Posterior cingulate gyrus (tissue), 11 donors: ENCODE measurements at places on chromosomes 13 and 19.
A peak's percentile ranks its signal among the peaks of the same experiment; 100 is the strongest.

GRCh38 chr19:46661735-46662592 is 982 bp upstream of the DACT3 start:
- DNase-seq: peak; percentile 90

- DNase-seq: no peak
Measured at GRCh38 chr19:41882568-41883462, at the start of gene ARHGEF1. TSS of gene ARHGEF1 (plus strand) at chr19:41883184. CDS start at chr19:41888083, 4,899 bp downstream.

DNA sequence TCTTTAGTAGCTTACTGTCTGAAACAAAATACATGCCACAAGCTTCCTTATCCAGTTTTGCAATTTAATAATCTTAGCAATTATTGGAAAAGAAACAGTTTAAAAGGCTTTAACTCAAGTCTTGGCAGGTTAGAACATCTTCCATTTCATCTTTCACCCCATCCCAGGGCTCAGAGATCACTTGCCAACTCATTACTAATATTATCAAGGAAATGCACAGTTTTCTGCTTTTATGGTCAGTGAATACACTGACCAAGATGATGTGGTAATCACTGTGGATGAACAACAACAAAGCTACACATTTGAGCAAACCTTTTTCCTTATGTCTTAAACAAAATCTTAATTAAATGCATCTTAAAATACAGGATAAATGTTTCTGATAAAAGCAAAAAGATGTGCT is 48.0 kb upstream of the ITM2B start:
- DNase-seq: no peak

GRCh38 chr19:5035105-5035761 is 66.3 kb downstream of the KDM4B start:
- no peak for DNase-seq

- no peak for DNase-seq
Measured at GRCh38 chr13:74325106-74325505, 190.9 kb upstream of the KLF12 start.

DNA sequence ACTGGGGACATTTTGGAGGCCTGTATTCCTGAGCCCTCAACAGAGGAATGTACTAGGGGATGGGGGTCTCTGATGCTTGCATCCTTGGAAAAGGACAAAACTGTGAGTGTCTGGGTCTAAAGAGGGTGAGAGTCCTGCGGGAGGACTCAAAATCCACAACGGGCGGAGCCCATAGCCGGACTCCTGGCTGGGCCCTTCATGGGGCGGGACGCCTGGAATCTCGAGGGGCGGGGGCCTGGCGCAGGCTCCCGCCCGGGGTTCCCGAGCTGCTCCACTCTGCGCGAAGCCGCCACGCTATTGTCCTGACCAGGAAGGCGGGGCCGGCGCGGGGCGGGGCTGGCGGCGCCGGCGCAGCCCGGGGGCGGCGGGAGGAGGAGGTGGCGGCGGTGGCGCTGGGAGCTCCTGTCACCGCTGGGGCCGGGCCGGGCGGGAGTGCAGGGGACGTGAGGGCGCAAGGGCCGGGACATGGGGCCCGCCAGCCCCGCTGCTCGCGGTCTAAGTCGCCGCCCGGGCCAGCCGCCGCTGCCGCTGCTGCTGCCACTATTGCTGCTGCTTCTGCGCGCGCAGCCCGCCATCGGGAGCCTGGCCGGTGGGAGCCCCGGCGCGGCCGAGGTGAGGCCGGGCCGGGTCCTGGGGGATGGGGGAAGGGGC is at the start of gene APLP1:
Gene APLP1 (plus strand): TSS at position 403 of the 651 bp plus-strand sequence. CDS start 63 bp downstream, at position 466.
- DNase-seq: peak; percentile 98

DNA sequence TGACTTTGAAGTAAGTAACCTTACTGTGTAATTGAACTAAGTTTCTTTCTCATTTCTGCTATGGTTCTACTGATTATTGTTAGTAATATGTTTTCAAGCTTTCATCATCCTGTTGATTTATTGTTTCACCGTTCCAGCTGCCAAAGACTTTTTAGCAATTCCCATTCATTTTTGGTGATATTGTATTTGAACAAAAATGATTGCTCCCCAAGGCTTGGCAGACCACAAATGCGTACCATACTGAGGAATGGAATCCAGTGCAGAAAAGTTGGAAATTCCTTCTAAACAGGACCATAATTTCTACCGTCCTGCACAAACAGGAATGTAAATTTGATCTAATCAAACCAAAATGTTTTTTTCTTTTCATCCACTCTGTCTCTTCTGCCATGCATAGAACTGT is 10.7 kb downstream of the EPSTI1 start:
- DNase-seq: no peak

DNA sequence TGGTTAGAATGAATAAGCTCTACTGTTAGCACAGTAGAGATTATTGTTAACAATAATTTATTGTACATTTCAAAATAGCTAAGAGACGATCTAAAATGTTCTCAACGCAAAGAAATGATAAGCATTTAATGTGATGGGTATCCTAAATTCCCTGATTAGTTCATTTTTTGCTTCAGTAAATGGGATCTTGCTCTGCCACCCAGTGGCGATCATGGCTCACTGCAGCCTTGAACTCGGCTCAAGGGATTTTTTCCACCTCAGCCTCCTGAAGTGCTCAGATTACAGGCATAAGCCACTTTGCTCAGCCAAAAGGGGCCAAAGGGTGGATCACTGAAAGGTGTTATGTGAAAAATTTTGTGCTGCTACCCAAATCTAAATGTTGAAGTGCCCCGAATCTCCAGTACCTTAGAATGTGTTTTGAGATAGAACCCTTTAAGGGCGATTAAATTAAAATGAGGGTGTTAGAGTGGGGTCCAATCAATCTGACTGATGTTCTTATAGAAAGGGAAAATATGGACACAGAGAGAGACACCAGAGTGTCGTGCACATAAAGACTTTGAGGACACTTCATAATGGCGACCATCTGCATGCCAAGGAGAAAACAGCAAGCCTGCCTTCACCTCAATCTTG is 31.5 kb upstream of the ZNF766 start:
- peak; percentile 62 for DNase-seq

- no peak for DNase-seq
Measured at GRCh38 chr19:34662919-34663318, 14.0 kb downstream of the SCGB2B2 start.

DNA sequence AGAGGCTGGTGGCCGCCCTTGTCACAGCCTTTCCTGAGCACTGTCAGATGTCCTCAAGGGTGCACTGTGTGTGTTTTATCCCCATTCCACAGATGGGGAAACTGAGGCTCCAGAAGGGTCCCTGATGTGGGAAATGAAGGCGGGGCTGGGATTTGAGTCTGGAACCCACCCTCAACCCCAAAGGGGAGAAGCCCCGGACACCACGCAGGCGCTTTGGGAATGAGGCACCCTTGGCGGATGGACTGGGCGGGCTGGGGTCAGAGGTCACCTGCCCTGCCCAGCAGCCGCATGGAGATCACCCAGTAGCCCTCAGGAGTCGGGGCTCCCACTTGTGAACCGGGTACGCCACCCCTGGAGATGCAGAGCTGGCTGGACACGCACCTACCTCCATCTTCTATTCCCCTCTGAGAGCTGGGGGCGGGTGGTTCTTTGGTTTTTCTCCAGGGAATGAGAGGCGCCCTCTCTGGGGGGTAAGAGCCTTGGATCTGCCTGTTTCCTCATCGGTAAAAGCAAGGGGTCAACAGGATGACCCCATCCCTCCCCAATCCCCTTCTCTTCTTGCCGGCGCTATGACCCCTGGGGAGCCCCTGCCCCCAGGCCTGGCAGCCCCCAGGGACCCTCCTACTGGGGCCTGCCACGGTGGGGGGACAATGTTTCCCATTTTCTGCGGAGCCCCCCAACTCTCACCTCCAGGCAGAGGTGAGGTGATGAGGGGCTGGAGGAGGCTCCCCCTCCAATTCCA is 8.3 kb upstream of the ONECUT3 start:
- DNase-seq: no peak

- no peak for DNase-seq
Measured at GRCh38 chr13:109802936-109803335, 16.6 kb upstream of the IRS2 start.

DNA sequence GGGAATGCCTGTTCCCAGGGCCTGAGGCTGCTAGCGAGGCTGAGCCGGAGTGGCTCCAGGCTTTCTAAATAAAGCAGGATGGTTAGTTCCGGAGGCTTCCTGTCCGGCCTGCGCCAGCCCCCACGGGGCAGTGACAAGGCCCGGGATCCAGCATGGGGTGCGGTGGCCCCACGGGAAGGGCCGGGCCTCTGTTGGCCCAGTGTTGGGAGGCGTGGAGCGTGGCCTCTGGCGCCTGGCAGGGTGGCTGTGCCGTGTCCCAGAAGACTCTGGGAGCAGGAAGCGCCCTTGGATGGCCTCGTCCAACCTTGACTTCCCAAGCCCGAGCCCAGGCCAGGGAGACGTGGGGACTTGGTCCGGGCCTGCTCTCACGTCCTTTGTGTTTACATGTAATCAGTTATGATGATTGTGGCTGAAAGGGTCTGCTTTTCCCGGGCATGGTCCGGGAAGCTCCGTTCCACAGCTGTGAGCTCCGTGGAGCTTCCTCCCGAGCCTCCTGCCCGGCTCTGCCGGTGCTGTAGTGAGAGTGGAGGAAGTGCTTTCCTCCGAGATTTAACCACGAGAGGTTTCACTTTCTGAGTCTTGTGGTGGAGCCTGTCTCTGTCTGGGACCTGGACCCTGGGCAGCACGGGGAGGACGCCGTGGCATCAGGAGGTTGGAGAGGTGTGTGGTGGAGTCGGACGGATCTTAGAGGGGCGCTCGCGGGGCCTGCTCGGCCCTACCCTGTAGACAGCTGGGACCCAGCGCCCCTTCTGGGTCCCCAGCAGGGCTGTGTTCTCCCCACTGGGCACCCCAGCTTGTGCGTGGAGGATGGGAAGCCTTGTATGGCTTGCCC is 4.6 kb downstream of the GNA11 start:
- DNase-seq: no peak

DNA sequence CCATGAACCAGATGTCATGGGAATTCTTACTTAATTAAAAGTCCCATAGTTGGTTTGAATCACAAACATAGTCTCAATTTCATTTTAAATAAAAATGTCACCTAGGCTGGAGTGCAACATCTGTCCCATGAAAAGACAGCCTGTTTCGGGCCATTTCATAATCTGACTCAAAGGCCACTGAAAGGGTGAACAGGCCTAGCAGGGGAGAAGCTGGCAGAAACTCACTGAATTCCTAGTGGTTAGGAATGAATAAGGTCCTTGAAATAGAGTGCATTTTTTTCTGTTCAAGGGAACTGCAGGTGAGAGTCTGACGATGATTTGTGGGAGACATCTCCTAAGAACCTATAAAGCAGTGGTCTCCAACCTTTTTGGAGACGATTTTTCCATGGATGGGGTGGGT is 44.0 kb upstream of the PCCA start:
- DNase-seq: no peak

GRCh38 chr19:56350416-56351045 is 35.9 kb upstream of the ZSCAN5A start:
- no peak for DNase-seq

GRCh38 chr13:96797136-96797535 is 197.1 kb downstream of the OXGR1 start:
- no peak for DNase-seq

GRCh38 chr19:44149776-44150175 is 8.4 kb downstream of the ZNF234 start:
- DNase-seq: no peak

GRCh38 chr19:4379383-4380253 is 20.7 kb downstream of the SH3GL1 start:
- DNase-seq: no peak

GRCh38 chr13:94369972-94370436 is 109.5 kb downstream of the DCT start:
- DNase-seq: no peak

GRCh38 chr19:2478278-2478755 is 2.4 kb downstream of the GADD45B start:
- DNase-seq: peak; percentile 32

- DNase-seq: no peak
Measured at GRCh38 chr19:48544856-48545750, 6.9 kb upstream of the SULT2B1 start.

DNA sequence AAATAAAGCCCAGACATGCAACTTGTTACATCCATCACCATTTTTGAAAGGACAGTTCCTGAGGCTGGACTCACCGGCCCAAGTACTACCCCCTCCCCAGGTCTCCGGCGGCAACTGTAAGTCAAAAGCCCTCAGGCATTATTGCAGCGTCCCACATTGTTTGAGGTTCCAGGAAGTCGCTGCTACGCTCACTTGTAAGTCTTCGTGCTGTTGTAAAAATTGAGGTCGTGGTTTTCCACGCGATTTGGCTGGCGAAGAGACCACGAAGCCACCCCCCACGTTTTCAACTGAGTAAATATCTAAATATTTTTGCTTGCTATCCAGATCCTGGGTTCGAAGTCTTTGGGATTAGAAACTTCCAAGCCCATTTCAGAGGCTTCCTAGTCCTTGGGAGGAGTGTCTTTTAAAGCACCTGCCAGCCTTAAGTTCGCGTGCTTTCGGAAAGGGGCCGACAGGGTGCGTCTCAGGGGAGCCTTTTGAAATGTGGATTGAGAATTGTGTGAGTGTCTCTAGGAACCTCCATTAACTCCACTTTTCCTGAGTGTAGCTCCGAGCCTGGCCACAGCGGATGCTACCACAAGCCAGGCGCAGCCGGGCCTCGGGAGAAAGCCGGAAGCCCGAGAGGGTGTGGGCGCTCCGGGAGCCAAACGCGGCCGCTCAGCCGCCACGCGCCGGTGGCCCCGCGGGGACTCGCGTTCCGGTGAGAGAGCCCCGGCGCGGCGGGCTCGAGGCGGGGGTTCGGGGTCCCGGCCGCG is 434 bp upstream of the FNDC3A start:
- no peak for DNase-seq

GRCh38 chr19:53881482-53882390 is at the start of gene PRKCG:
TSS of gene PRKCG (plus strand) at chr19:53882197. CDS start at chr19:53882495, 298 bp downstream.
- peak; percentile 71 for DNase-seq

DNA sequence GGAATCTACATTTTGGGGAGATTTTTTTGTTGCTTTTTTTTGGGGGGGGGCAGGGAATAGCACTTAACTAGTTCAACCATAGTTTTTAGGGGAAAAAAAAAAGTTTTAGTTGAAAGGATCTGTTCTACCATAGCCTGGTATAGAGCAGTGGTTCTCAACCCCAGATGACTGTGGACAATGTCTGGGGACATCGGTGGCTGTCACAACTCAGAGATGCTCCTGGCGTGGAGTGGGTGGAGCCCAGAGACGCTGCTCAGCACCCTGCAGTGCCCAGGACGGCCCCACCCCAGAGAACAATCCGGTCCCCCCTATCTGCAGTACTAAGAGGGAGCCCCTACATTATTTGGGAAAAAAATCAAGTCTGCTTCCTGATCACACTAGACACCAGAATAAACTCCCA is 8.3 kb downstream of the GNG7 start:
- no peak for DNase-seq

- DNase-seq: no peak
Measured at GRCh38 chr13:28653111-28653510, 5.8 kb upstream of the POMP start.

DNA sequence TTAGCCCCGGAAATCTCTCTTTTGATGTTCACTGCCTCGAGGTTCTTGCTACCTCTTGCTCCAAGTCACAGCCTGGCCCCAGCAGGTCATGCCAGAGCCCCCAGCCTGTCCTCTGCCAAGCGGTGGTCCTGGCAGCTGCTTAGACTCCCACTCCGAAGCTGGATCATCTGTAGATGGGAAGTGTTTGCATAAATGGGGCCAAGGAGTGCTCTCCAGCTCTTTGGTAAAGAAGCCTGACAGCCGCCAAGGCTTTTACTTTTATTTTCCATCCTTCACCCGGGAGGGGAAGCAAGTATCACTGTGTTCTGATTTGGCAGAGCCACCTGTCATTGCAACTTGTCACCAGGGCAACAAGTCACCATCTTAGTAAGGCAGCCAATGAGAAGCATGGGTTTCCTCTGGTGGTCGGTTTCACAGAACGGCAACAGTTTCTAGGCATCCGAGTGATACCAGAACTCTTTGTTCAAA is 10.6 kb upstream of the RETN start:
- no peak for DNase-seq

- peak; percentile 26 for DNase-seq
Measured at GRCh38 chr13:111874981-111875380, 192.0 kb upstream of the SOX1 start.
